ENCODE measurements at places on chromosomes 2 and 18.

DNA sequence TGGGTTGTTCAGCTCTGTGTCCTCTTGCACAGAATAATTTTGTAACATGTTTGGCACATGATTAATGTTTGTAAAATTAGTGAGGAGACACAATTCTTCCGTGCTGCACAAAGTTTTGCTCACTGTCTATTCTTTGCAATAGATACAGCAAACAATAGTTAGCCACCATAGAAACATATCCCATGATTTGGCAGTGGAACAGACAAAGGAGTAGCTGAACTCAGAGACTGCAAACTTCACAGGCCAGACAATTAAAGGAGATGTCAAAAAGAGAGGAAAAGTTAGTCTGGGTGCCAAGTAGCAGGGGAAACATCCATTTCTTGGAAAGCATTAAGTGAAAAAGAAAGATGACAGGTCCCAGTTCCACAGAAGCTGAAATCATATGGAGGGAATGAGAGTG lies 267.4 kb upstream of the NRXN1 start:
- no peaks in the 10 kb centered on the region for H3K4me1 ChIP-seq
- DNase-seq, result no peak
- H3K36me3 ChIP-seq, result no peaks in the 10 kb centered on the region
- no peaks in the 10 kb centered on the region for H3K27me3 ChIP-seq

DNA sequence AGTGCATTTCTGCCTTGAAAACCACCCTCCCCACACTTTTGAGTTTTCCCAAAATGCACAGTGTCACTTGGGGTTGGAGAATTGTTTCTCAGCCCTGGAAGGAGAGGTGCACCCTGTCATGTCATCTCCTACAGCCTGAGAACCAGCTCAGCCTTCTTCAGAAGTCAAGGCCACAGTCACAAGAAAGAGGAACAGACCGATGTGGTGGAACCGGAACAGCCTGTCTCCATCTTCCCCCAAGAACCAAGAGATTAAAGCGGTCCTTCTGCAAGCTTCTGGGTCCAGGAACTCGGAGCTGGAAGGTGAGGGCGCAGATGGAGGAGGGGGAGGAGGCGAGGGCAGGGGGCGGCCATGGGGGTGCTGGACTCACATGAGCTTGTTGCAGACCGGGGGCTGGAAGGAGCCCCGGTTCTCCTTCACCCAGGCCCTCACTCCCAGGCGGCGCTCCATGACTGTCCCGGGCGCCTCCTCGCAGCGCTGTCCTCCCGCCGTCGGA lies 248 bp downstream of the HAAO start:
- H3K4me3 ChIP-seq, result peak overlapping the region; percentile 40
- peaks cover 3% of the 10 kb centered on the region for H3K36me3 ChIP-seq
- DNase-seq, result no peak
- peaks cover 18% of the 10 kb centered on the region for H3K4me1 ChIP-seq

DNA sequence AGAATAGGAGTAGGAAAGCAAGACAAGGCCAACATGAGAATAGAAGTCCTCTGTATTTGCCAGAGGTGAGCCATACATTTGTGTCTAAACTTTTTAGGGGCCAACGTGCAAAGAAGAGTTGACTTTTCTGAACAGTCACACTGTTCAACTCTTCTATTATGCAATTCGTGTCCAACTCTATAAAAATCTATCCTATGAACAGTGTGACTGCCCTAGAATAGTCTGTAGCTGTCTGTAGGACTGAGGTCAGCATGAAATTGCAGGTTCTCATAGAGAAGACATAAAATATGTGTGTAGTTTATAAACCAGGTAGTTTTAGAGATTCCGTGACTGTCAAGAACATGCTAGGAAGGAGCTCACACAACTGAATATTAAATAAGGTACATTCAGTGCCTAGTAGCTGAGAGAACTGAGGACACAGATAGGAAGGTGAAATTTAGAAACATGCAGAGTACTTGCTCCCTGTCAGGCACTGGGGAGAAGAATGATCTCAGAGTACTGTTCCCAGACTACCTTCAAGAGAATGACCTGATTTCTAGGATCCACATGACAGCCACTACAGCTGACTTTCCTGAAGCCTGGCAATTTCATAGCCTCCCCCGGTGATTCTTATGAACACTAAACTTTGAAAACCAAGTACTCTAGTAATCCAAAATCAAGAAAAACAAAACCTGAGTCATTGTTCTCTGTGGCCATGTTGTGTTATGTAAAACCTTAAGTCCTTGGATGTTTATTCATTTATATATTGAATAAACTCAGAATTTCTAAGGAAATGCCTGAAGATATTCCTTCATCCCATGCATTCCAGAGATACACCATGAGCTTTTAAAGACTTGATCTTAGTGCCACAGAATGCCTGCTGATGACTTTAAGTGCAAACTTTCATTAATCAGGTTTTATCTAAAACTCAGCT lies 201.5 kb upstream of the BOD1L2 start:
- H3K4me3 ChIP-seq, result no peak overlapping the region
- H3K27ac ChIP-seq, result no peak overlapping the region
- DNase-seq, result no peak
- H3K4me1 ChIP-seq, result no peaks in the 10 kb centered on the region
- H3K27me3 ChIP-seq, result no peaks in the 10 kb centered on the region

- no peak overlapping the region for H3K27ac ChIP-seq
- H3K27me3 ChIP-seq, result peaks cover 7% of the 10 kb centered on the region
- H3K4me1 ChIP-seq, result no peaks in the 10 kb centered on the region
- no peak for DNase-seq
- no peaks in the 10 kb centered on the region for H3K36me3 ChIP-seq
Measured at GRCh38 chr18:21930177-21930576, 189.6 kb downstream of the MIB1 start.

DNA sequence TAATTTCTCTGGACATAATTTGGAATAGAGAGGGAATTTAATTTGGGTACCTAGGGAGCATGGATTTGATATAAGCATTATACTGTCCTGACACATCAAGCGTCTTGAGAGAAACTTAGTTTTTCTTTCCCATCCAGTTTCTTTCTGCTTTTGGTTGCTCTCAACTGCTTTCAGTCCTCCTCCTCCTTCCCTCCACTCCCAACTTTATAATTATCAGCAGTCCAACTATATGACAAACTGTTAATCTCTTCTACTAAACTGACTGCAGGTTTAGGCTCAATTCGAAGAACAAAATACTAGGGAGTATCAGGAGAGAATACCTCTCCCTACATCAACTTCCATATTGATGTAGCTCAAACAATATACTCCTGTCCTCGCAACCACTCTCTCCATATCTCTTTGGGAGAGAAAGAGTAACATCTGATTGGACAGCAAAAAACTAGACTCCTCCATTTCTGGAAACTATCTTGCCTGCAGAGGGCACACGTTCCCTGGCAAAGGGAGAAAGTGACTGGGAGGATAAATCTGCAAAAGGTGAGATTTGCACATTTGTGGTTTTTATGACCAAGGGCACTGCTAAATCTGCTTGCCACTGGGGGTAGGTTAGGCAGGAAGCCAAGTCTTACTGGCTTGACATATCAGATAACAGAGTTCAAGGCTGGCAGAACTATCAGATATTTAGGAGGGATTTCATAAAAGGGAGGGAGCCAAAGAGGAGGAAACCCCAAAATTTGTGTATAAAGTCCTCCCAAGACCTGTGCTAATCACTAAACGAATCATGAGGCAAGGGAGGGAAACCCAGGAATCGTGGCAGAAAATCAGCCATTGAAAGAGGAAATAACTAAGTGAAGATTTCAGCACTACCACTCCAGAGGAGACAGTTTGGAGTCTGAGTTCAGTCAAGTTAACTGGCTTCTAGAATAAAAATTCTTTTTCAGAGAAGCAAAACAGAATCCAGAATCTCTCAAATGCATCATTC lies 40.0 kb downstream of the ICA1L start:
- peak; percentile 58 for DNase-seq
- peaks cover 12% of the 10 kb centered on the region for H3K4me1 ChIP-seq
- H3K36me3 ChIP-seq, result no peaks in the 10 kb centered on the region

DNA sequence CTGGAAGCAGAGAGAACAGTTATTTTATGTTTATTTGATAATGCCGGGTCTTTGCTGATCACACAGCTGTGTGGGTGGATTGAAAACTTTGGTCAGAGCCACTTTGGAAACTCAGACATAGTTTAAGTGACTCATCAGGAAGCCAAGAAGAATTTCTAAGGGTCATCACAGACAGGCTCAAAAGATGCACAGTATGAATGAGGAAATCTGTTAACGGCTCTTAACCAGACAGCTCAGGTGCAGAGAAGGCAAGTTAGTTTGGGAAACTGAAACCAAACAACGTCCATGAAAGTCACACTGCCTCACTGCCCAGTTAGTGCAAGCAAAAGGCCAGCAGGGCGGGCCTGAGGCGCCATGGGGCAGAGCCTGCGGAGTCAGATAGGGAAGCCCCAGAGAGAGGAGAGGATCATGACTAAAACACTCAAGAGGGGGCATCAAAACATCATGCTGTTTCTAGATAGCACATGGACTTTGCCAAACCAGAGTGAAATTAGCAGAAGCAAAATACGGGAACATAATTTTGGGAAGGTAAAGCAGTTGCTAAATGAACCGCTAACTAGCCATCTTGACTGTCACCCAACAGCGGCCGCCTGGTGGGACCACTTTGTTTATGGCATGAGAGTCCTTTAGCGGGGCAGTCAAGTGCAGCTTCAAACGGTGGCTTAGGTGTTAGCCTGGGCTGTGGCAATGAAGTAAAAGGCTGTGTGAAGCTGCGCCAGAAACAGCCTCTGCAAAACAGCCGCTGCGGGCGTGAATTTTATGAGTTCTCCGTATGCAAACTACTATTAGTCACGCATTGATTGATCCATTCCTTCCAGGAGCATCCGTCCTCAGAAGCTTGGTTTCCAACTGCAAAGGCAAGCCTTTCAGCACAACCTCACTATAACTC lies 101.2 kb downstream of the KCTD18 start:
- DNase-seq, result no peak
- H3K4me3 ChIP-seq, result no peak overlapping the region
- peaks cover 41% of the 10 kb centered on the region for H3K36me3 ChIP-seq
- H3K27me3 ChIP-seq, result no peaks in the 10 kb centered on the region
- peak overlapping the region; percentile 13 for H3K27ac ChIP-seq
- peaks cover 63% of the 10 kb centered on the region for H3K4me1 ChIP-seq

DNA sequence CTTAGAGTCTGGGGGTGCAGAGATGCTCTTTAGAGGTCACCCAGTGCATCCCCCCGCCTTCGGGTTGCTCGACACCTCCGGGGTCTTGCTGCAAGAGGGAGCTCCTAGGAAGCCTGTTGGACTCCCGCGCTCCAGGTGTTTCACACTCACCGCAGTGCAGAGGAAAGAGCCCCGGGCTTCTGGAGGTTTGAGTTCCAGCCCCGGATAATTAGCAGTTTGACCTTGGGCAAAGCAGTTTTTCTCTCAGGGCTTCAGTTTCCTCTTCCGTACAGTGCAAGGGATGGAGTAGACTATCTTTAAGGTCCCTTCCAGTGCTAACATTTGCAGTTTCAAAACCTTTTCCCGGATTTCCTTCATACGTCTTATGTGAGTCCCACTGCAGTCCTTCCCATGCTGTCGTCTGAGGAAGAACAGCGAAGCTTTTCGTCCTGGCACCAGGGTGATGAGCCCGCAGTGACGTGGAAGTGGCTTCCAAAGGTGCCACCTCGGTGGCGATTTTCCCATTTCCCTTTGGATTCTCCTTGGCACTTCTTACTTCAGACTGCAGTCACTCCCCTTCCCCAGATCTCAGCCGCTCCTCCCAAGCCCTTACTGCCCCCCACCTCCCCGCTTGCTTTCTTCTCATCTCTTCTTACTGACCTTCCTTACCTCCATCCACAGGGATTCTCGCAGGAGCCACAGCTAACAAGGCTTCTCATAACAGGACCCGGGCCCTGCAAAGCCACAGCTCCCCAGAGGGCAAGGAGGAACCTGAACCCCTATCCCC lies 585 bp downstream of the PNKD start:
- peak overlapping the region; percentile 75 for H3K27ac ChIP-seq
- no peak for DNase-seq
- H3K4me1 ChIP-seq, result peaks cover 49% of the 10 kb centered on the region
- H3K36me3 ChIP-seq, result peaks cover 46% of the 10 kb centered on the region
- H3K27me3 ChIP-seq, result no peaks in the 10 kb centered on the region
- peak overlapping the region; percentile 89 for H3K4me3 ChIP-seq

GRCh38 chr2:19800796-19801195 lies 101.0 kb downstream of the TTC32 start:
- H3K4me1 ChIP-seq, result no peaks in the 10 kb centered on the region
- H3K27ac ChIP-seq, result no peak overlapping the region
- DNase-seq, result no peak
- H3K27me3 ChIP-seq, result peaks cover 2% of the 10 kb centered on the region
- H3K4me3 ChIP-seq, result no peak overlapping the region
- H3K36me3 ChIP-seq, result no peaks in the 10 kb centered on the region

GRCh38 chr18:8999872-9000271 lies 102.6 kb upstream of the NDUFV2 start:
- no peaks in the 10 kb centered on the region for H3K36me3 ChIP-seq
- no peaks in the 10 kb centered on the region for H3K4me1 ChIP-seq
- H3K4me3 ChIP-seq, result no peak overlapping the region
- H3K27ac ChIP-seq, result no peak overlapping the region
